Esophagus squamous epithelium (tissue), 5 donors: ENCODE measurements at places on chromosomes 11 and 22. TPM values are rescaled to one million over a fixed set of nuclear protein-coding genes. Genes with fewer than 3 reads are reported as not detected.

BEST1 gene
- 0.08 TPM for total RNA-seq

CDC45 gene
- total RNA-seq: 3.4 TPM

MYO18B gene
- total RNA-seq: 0.06 TPM

NXPE1 gene
- not detected for total RNA-seq

KDM4D gene
- total RNA-seq: 0.42 TPM

APOA4 gene
- not detected for total RNA-seq
